ENCODE measurements at places on chromosomes 2 and 18. TPM values are rescaled to one million over a fixed set of nuclear protein-coding genes. Genes with fewer than 3 reads are reported as not detected.

Gene YIPF4
- polyA plus RNA-seq: 44.6 TPM

Gene TTC31
- polyA plus RNA-seq: 0.66 TPM

Gene LIMS2
- polyA plus RNA-seq: 2.3 TPM

Gene GKN1
- 2.8 TPM for polyA plus RNA-seq

Gene TXNL4A
- polyA plus RNA-seq: 270 TPM

Gene PCARE
- 0.22 TPM for polyA plus RNA-seq

Gene ARHGAP28
- not detected for polyA plus RNA-seq

Gene GALNT3
- not detected for polyA plus RNA-seq

Gene CAVIN2
- polyA plus RNA-seq: 0.55 TPM

Gene RPRM
- polyA plus RNA-seq: 0.27 TPM

Gene HOXD12
- not detected for polyA plus RNA-seq

Gene SERPINB3
- polyA plus RNA-seq: not detected

Gene STAMBP
- polyA plus RNA-seq: 80.3 TPM

Gene PLGLB2
- polyA plus RNA-seq: 1.7 TPM

Gene FOXD4L1
- not detected for polyA plus RNA-seq

Gene GAREM1
- 5.6 TPM for polyA plus RNA-seq

Gene NEMP2
- 1.2 TPM for polyA plus RNA-seq

Gene PFN4
- not detected for polyA plus RNA-seq

Gene C2orf92
- polyA plus RNA-seq: 2.0 TPM

Gene MYO5B
- polyA plus RNA-seq: 0.38 TPM

Gene OSR1
- polyA plus RNA-seq: not detected

Gene RIT2
- polyA plus RNA-seq: 15.9 TPM

Gene REG3A
- polyA plus RNA-seq: not detected

Gene FBXO41
- polyA plus RNA-seq: 1.5 TPM

All from Purkinje cell (primary cell).